T-cell (primary cell): ENCODE measurements at places on chromosomes 5 and 9.

DNA sequence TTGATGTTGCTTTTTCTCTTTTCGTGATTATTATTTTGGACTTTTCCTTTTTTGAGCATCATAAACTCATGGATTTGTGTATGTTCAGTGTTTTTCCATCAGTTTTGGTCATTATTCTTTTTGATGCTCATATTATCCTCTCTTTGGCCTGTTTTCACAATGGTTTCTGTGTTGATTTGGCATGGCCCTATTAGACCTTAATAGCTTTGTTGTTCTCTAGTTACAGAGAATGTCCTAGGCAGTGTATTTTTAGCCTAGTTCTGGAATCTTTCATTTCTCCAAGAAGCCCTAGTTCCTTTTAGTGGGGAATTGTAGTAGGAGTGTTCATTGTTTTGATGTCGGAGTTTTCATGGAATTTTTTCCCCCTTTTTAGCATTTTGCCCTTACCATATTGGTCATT is 41.3 kb upstream of the ROPN1L start:
- DNase-seq = no peak

GRCh38 chr5:6545036-6545693 is 87.7 kb downstream of the NSUN2 start:
- DNase-seq = no peak

- DNase-seq = peak; percentile 6
Measured at GRCh38 chr5:16615741-16616535, 859 bp downstream of the RETREG1 start.

DNA sequence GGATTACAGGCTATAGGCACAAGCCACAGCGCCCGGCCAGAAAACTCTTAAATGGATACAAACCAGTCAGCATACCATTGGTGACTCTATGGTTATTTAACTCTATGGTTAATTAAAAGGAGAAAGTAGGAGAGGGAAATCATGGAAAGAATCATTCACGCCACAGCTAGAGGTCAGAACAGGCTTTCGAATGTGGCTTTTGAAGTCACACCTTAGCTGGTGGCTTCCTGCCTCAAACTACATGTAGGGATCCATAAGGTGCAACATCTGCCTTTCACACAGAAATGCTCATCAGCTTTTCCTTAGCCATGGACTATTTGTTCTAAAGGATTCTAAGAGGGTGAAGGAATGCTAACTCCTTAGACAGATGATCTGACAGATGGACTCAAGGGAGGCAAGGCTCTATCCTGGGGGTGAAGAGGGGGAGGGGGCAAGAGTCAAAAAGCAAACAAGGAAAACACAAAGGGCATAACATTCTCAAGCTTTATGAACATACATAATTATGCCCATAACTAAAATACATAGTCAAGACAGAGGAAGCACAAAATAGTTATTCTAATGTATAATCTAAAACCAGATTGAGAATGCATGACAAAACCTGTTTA is 130.9 kb downstream of the EFNA5 start:
- no peak for DNase-seq

- no peak for DNase-seq
Measured at GRCh38 chr5:35046774-35047173, 975 bp downstream of the AGXT2 start.

DNA sequence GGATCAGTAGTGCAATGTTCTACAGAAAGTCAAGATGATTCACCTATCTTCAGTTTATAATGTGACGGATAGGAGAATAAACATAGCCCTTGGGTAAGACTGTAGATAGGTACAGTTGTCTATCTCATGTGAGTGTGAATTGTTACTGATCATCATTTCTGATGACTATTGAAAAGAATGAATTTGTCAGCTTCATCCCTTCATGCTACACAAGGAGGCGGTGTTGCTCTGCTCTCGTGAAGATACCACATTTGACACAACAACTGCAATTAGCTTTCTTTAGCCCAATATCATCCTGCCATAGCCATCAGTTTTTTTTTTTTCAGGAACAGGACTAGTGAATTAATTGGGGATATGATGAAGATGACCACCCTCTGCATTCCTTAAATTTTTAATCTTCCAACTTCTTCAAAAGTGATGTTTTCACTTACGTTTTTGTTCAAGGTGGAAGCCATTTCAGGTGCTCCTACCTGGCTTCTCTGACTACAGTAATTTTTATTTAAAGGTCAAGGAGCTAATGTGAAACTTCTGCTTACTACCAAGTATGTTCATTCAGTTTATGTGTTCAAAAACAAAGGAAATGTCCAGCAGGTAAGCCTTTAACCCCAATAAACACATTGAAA is 152.9 kb upstream of the MOCS2 start:
- DNase-seq = no peak

DNA sequence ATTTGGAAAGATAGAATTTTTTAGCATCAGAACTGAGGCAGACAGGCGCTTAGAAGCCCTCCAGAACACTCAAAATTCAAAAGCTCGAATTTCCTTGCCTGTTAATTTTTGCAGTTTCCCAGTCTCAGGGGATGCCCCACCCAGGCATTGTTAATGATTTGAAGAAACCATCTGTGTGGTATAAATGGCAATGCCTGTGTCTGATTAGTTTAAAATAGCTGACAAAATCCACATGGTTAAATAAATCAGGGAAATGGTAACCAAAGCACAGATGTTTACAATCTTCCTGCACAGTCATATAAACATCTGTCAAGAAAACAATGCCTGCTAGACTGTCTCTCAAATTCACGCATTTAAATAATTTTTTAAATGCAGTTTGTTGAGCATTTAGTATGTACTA is 185.2 kb upstream of the RGMB start:
- DNase-seq = no peak

DNA sequence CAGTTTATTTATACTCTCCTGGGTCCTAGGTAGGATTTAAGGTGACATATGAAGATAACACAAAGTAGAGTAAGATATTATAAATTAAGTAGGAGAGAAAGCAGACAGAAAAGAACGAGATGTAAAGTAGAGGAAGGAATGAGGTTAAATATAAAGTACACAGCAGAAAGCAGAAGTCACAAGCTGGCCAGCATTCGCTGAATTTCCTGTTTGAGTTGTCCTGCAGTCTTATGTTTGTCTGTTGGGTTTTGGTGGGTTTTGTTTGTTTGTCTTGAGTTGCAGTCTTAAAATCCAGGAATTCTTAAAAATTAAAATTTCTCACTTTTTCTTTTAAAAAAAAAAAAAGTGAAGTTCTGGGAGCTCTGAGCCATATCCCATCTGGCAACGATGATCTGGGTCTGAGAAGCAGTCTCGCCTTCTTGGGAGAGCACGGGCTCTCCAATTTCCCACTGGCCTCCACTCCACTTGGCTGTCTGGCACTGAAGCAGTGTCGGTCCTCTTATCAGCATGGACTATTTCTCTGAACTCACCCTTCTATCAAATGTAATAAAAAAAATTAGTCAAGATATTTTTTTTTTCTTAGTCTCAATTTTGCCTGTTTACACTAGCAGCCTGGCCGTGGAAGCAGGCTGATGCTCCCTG is 2.0 kb downstream of the S100Z start:
- no peak for DNase-seq

- DNase-seq = no peak
Measured at GRCh38 chr5:19241690-19242089, 746.3 kb downstream of the CDH18 start.

DNA sequence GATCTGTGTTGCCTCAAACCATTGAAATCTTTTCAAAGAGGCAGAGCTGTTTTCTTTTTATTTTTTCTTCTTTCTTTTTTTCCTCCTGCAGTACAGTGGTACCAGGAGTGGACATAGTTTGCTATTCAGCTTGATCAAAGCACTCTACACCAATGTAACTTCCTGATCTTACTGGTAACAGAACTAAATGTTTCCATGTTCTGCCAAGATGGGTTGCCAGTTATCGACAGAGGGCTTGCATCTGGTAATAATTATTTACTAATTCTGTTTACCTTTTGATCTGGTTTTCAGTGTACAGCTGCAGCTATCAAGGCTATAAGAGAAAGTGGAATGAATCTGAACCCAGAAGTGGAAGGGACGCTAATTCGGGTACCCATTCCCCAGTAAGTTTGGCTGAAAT is 26.8 kb downstream of the MRRF start:
- DNase-seq = no peak

DNA sequence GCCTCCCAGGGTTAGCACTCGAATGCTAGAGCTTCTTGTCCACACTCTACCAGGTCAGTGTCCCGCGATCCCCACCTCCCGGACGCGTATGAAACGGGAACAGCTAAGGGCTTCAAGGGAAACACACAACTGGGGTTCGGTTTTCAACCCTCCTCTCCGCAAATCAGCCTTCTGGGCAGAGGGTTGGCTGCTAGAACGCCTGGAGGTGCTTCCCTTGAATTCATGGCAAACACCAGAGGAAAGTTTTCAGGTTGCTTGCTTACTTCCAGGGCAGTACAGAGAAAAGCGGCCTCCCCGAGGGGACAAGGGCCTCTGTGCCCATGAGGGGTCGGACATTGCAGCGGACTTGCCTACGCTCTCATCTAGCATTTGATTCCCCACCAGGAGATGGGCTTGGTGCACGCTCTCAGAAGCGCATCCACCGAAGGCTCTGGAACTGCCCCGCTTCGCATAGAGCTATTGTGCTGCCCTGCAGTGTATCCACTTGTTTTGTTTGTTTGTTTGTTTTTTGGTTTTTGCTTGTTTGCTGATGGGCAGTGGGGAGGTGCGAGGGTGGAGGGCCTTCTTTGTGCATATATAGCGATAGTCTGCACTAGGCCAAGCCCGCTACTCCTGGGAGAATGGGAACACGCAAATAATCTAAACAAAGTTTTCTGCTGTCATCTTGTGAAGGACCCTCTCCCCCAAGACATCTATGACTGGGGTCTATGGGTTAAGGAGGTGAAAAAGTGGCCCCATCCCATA is 1.3 kb upstream of the DMRT3 start:
- DNase-seq = no peak

- no peak for DNase-seq
Measured at GRCh38 chr9:76215066-76215465, 179.2 kb downstream of the RFK start.

- no peak for DNase-seq
Measured at GRCh38 chr5:141657937-141658545, 6.8 kb upstream of the FCHSD1 start.

- DNase-seq = no peak
Measured at GRCh38 chr5:135386886-135387628, 12.0 kb downstream of the MACROH2A1 start.
